Articular chondrocyte of knee joint (primary cell): ENCODE measurements at places on chromosomes 2 and 18. TPM values are rescaled to one million over a fixed set of nuclear protein-coding genes. Genes with fewer than 3 reads are reported as not detected.

AFF3 gene
- total RNA-seq, result 6.1 and 7.9 TPM in 2 replicates

CACNB4 gene
- 93.8 and 102 TPM in 2 replicates for total RNA-seq

EIPR1 gene
- total RNA-seq, result 17.4 and 21.4 TPM in 2 replicates

FBLN7 gene
- total RNA-seq, result 3.1 and 6.2 TPM in 2 replicates

TUBA3D gene
- total RNA-seq, result not detected in 2 replicates

IL36B gene
- not detected in 2 replicates for total RNA-seq

NPC1 gene
- 83.2 and 142 TPM in 2 replicates for total RNA-seq

CXCR1 gene
- not detected in 2 replicates for total RNA-seq

ID2 gene
- total RNA-seq, result 199 and 293 TPM in 2 replicates

LYPD6 gene
- 0.52 and 0.86 TPM in 2 replicates for total RNA-seq

TMEM185B gene
- 41.1 and 44.7 TPM in 2 replicates for total RNA-seq

AMER3 gene
- total RNA-seq, result not detected in 2 replicates

POTEJ gene
- not detected in 2 replicates for total RNA-seq

MPV17 gene
- 95.4 and 108 TPM in 2 replicates for total RNA-seq

FKBP1B gene
- 3.5 and 4.1 TPM in 2 replicates for total RNA-seq

C1D gene
- 21.0 and 37.8 TPM in 2 replicates for total RNA-seq

MARCO gene
- total RNA-seq, result not detected in 2 replicates
